ENCODE measurements at places on chromosomes 5 and 9.

DNA sequence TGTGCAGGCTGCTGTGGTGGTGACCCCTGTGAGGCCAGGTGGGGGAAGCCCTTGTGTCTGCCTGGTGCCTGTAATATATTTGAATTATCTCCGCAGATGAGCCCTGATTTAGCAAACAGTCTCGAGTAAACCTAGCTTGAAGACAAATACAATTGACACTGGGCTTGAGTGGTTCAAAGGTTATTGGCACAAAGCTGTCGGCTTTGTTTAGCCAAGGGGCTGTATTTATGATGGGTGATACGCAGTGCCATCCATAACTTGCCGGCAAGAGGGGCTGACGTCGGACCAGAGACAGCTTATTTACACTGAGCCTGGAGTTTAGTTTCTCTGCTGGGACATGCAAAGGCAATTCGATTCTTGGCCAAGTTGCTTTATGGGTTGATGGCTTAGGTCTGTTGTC lies 20.0 kb upstream of the PITX1 start:
- DNase-seq, result no peak

GRCh38 chr5:154826-155225 lies 36.5 kb upstream of the LRRC14B start:
- DNase-seq, result no peak

- no peak for DNase-seq
These were observed 93.7 kb downstream of the LHX2 start for GRCh38 chr9:124105266-124105665.

DNA sequence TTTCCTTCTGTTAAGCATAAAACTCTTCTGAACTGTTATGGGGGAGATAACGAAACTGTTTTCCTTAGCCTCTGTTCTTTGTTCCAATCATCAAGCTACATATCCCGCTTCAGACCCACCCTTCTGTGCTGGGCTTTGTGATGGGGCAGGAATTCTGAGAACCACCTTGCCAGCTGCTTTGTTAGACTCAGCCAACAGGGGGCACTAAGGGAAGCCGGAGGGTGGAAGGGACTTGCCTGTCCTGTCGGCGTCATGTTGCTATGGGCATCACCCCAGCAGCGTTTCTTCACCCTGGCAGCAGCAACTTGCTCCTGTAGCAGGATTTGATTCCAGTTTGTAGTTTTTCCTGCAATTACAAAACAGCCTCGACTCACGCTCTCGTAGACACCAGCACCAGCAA lies 169.1 kb downstream of the CAAP1 start:
- peak; percentile 4 for DNase-seq

DNA sequence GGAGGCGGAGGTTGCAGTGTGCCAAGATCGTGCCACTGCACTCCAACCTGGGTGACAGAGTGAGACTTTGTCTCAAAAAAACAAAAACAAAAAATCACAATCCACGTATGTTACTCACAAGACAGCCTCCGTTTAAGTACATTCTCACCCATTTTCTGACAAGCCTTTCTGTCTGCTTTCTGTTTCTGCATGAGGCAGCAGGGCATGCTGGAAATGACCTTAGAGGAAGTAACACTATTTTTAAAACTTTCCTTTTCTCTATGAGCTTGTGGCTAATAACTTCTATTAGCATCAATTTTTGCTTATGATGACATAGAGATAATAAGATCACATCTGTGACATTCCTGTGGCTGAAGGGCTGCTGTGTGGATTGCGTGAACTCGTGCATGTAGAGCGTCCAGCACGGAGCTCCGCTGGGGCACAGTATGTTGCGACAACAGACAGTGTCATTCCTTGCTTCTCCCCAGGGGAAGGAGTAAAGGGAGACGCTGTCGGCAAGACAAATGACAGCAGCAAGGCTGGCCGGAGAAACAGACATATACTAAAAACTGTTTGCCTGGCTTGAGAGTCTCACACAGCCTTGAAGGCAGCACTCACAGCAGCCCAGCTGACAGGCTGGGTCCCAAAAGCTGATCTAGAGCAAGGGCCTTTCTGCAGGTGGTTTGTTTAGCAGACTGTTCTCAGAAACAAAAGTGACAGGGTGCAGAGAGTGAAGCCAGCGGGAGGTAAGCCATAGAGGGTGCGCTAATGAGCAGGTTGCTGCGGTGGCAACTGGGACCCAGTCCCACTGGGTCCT lies 1.6 kb downstream of the BTNL3 start:
- no peak for DNase-seq

DNA sequence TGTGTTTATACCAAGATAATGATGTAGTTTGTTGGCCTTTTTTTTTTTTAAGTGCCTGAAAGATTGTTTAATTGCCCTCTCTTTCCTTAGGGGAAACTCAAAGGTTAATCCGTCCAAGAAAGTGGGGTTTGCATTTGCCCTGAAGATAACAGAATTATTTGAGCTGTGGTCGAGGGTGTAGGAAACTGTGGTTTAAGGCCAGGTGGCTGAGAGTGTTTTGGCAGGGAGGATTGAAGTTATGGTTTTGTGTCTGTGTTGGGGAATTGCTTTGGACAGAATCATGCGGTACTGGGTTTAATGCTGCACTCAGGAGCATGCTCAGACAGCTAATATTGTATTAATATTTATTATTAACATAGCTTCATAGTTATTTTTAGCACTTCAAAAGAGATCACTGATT lies 509.8 kb downstream of the EBF1 start:
- DNase-seq, result no peak

GRCh38 chr5:108747111-108747773 lies 455 bp upstream of the FER start:
- DNase-seq, result no peak

GRCh38 chr5:147346006-147346561 lies 111.3 kb downstream of the STK32A start:
- no peak for DNase-seq

DNA sequence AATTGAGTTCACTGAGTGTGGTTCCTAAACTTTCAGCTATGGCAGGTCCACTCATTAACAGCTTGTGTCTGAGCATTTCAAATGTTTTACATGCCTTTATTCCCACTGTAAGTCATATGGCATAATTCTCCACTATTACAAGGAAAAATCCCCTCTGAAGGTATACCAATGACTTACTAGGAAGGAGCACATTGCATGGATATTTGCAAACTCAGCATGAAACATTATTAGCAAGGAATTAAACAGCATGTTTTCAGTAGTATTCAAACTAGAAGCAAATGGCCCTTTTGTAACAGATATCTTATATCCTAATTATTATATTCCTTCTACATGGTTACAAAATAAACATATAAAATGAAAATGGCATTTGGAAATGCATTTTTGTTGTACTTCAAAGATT lies 566.4 kb upstream of the CCNG1 start:
- no peak for DNase-seq

DNA sequence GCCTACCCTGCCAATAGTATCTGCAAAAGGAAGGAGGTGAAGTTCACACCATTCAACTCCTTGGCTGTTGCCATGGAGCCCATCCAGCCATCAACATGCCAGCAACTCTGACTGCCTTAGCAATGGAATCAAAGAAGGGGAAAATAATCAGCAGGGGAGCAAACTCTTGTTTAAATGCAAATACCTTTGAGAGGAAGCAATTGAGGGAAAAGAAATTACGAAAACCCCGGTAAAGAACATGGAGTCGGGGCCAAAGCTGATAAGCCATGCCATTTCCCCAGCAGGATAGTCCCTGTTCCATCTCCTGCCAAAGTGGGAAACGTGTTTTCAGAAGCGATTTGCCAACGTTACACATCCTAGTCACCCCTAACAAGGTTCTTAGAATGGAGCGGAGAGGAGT lies 69.0 kb downstream of the MFAP3 start:
- no peak for DNase-seq

DNA sequence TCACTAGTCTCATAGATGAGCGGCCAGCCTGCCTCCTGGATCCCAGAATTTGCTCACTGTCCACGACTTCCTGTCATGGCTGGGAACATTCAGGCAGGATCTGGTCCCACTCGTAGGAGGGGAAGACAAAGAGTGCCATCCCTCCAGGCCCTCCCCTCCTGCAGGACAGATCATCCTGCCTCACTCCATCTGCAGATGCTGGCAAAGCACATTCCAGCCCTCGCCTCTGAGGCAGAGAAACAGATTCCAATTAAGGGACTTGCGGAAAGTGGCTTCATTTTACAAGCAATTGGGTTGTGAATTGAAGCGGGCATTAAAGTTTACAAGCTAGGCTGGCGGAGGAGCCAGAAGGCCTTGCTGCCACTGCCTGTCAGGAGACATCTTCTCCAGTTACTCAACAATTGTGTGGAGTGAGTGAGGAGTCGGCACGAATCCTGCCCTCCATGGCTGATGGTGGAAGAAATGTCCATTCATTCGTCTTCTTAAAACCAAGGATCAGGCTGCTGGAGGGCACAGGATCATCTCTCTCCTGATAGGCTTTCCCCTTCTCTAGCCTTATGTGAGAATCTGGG lies 41.8 kb upstream of the KCNMB1 start:
- no peak for DNase-seq

DNA sequence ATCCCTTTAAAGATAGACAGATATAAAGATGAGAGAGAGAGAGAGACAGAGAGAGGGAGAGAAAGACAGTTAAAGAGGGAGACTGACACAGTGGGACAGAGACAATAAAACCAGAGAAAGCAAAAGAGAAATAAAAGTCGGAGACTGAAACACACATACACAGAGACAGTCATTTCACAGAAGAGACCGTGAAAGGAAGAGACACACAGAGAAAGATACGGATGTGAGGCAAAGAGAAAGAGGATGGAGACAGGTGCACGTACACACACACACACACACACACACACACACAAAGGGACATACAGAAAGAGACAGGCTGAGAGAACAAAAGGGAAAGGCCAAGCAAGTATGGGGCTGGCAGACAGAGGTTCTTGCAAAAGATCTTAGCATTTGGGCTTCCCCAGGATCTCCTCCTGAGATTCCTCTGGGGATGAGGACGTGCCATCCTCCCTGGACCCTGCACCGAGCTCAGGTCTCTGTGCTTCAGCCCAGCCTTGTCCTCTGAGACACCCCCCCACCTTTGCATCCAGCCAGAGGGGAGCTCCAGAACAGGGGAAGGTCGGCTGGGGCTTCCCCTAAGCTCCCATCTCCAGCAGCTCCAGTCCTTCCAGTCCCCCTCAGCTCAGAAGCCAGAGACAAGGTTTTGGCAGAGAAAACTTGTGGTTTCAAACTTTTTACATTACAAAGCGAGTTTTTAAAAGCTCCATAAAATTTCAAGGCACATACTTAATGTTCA lies 318.4 kb upstream of the PANK3 start:
- DNase-seq, result no peak

DNA sequence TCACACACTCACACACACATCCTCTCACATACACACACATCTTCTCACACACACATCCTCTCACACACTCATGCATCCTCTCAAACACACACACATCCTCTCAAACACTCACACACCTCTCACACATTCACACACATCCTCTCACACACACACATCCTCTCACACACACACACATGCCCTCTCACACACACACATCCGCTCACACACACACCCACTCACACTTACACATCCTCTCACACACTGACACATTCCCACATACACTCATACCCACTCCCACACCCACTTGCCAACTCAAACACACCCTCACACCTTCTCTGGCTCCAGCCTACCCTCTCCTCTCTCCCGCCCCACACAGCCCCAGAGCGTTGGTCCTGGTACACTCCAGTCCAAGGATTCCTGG lies 127.9 kb upstream of the SLC30A5 start:
- no peak for DNase-seq

DNA sequence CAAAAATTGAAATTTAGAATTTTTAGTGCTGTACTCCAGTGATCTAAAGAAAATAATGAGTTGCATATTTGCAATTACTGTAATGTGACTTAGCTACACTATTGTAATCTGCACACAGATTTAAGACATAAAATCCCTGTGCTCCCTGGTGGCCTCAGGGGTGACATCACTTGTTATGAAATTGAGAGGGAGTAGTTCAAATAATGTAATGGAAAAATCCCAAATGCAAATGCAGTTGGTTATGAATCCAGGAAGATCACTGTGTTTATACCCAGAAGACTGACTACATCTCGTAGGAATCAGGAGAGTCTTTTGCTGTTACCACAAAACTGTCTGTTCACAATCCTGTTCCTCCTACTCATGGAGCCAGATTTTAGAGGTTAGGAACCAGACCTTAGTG lies 178.7 kb upstream of the FBXL17 start:
- no peak for DNase-seq

- no peak for DNase-seq
These were observed 628 bp downstream of the SYNPO start for GRCh38 chr5:150641006-150641570.

DNA sequence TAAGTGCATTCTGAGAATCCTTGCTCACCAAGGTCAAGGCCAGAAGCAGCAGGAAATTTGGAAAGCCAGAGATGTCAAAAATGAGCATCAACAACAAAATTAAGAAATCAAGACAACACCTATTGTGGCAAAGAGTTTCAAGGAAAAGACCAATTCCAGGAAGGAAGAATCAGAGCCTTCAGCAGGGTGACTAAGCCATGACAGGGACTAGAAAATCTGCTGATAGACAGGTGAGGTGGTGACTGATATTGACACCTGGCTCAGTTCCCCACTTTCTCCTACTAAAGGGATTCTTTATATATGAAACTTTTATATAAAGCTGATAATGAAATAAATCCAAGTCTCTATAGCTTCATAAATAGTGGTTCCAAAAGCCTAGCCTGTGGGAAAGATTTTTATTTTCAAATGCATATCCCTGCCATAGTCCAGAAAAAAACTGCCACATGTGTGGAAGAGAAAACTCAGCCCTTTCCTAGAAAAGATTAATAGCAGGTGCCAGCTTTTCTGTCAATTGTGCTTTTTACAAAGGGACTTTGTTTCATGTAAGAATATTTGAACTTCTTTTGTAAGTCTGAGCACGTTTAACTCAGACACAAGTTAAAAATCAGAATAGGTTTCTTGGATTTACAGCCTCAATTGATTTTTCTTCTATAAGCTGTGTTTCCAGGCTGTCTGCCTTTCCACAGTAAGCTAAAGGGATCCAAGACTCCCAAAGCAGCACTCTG lies 81.1 kb upstream of the GRAMD2B start:
- DNase-seq, result no peak

GRCh38 chr9:85741095-85741874 lies 469 bp downstream of the AGTPBP1 start:
- DNase-seq, result peak; percentile 38

Data from hypothalamus (tissue), 51 donors.